Left forelimb (tissue), 1 donor: ENCODE measurements at places on chromosomes 5 and 9.
A peak's percentile ranks its signal among the peaks of the same experiment; 100 is the strongest.

DNA sequence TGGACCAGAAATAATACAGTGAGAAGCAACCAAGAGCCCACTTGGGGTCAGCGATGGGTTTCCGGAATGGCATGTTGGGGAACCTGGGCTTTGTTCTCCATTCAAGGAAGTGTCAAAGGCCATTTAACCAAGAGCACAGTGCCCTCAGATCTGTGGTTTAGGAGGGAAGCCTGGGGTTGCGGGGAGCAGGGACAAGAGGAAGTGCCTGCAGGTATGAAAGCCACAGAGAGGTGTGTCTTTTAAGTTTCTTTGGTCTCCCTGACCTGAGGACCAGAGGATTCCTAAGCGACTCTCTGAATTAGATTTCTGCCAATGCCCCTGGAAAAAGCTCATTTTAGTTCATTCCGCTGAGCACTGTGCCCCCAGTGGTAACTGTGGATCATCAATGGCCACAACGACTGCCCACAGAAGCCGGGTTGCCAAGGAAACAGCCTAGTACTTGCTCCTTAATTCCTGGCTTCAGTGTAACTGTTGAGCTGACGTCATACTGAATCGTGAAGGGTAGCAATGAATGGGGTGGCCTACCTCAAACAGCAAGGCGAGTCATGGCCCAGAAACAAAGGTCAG, 107.3 kb upstream of the SPIN1 start:
- DNase-seq: no peak

GRCh38 chr9:109910671-109911518, 130.9 kb downstream of the PALM2AKAP2 start:
- no peak for DNase-seq

DNA sequence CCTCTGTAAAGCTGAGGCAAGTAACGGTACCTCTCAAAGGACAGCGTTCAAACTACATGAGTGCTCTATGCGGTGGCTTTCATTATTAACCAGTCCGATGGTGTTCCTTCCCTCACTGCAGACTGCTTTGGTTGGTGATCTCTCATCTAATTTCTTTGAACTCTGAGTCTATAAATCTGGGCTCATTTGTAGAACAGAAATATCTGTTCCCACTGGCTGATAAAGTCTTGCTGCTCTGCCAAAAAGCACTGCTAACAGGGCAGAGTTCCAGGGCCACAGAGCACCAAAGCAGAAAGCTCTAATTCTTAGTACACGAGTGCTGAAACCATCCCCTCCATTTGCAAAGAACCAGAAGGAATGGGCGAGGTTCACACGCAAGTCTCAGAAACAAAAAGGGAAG, 81.9 kb downstream of the MED27 start:
- DNase-seq: no peak

- DNase-seq: no peak
These were observed 138.0 kb upstream of the KCNN2 start for GRCh38 chr5:114223866-114224265.

GRCh38 chr9:88075966-88076285, 62.3 kb downstream of the SPATA31C2 start:
- no peak for DNase-seq

DNA sequence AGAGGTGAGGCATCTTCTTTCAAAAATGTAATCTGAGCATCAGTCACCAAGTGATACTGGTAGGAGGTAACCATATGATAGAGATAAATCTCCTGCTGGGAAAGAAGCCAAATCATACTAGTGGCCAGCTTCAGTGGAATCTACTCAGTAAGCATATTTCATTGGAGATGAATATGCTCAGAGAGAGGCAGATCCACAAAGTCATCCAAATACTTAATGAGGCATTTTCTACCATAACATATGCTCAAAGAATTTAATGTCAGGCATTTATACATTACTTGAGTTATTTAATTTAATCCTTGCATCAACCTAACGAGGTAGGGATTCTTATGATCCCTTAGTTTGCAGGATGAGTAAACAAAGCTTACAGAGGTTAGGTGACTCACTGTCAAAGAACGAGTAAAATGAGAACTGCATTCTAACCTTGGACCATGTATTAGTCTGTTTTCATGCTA, 50.9 kb upstream of the DMRTA1 start:
- no peak for DNase-seq

- no peak for DNase-seq
These were observed 350.9 kb upstream of the ACTBL2 start for GRCh38 chr5:57833489-57833888.

GRCh38 chr9:15306757-15307522, at the start of gene TTC39B:
Gene TTC39B, minus strand, starts transcription at chr9:15307216. Its CDS starts 91 bp downstream, at chr9:15307125.
- peak; percentile 93 for DNase-seq

DNA sequence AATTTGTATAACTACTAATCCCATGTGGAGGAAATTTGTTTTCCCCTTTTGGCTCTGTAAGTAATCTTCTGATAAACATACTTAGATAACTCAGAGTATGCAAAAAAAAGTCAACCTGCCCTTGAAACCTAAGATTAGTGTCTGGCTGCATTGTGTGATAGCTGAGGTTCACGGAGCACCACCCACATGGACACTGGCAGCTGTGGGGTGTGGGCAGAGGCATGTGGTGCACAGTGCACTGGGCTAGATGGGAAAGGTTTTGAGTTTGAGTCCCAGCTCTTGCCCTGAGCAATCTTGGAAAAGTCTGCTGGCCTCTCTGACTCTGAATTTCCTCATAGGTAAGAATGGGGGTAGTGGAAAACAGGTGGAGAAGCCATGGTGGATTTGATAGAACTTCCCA, 75.1 kb downstream of the PLCXD3 start:
- DNase-seq: no peak

GRCh38 chr5:80341016-80341775, 21.4 kb downstream of the SPZ1 start:
- DNase-seq: no peak

DNA sequence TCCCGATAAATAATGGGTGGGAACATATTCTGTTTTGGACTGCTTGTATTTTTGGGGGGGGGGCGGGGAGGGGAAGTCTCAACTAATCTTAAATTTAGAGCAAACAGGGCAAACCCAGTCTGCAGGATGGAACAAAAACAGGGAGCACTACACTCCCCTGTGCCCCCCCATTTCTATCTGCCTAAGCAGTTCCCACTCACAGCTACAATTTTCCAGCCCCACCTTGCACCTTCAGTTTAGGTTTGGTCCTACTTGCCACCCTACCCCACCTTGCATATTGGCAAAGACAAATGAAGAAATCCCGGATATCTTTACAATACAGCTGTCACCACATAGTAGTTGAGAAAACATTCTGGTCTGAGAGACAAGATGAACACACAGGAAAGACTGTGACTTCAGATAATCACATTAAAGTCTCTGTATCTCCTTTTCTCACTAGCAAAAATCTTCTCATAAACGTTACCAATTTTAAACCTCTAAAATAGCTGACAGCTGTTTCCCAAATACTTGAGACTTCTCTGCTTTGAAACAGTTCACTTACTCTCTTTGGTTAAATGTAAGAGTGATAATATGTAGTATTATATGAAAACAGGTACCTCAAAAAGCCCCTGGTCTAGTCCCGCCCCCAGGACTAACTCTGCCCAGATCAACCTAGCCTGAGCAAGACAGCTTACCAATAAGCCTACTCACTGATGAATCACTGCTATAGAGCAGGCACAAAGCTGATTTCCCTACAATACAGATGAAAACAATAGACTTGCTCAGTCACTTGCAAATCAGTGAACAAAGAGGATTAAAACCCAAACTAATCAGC, 5.2 kb upstream of the RAPGEF6 start:
- DNase-seq: no peak
